ENCODE measurements at places on chromosomes 5 and 9.
A peak's percentile ranks its signal among the peaks of the same experiment; 100 is the strongest.

GRCh38 chr5:95723632-95724369 lies 7.3 kb upstream of the RHOBTB3 start:
- no peak for DNase-seq

DNA sequence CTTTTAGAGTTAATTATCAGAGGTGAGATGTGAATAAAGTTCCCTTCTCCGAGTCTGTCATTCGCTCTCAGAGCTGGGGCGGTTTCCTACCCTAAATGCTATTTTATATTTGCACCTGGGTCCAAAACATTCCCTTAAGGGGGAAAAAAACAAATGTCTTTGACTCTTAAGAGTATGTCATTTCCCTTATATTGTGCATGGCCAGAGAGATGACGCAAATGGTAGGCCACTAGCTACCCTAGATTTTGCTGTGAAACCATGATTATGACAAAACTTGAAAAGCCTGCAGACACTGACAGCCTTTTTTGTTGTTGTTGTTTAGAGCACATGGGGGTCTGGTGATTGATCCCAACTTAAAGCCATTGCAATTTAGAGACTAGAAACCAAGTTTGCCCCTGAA lies 12.8 kb downstream of the DAB2 start:
- no peak for DNase-seq

- DNase-seq: no peak
These were observed 4.1 kb downstream of the KIF4B start for GRCh38 chr5:155017610-155018009.

- DNase-seq: peak; percentile 36
These were observed 60.7 kb downstream of the HRH2 start for GRCh38 chr5:175718401-175719108.

- DNase-seq: no peak
These were observed 4.6 kb downstream of the SEPTIN8 start for GRCh38 chr5:132772291-132773070.

- no peak for DNase-seq
These were observed 25.7 kb downstream of the WWC1 start for GRCh38 chr5:168317096-168317520.

DNA sequence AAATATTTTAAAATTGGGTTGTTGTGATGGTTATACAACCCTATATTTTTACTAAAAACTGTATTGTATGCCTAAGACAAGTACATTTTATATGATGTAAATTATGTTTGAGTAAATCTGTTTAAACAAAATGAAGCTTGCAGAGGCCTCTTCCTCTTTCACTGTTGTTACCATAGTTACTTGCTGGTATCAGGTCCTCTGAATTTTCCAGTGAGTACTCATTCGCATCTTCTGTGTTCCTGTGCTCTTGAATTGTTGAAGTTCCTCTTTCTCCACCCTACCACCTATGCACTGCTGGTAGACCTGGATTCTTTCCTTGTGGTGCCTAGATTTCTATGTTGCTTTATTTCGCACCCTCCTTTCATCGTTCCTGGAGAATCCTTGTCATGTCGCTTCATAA lies 938.5 kb upstream of the ACO1 start:
- no peak for DNase-seq

All from naive thymus-derived CD4-positive, alpha-beta T cell (primary cell).